MCF 10A (cell line): ENCODE measurements at places on chromosomes 12 and 14. TPM values are rescaled to one million over a fixed set of nuclear protein-coding genes. Genes with fewer than 3 reads are reported as not detected.

- H3K27ac ChIP-seq = no peak overlapping the region
- peaks cover 6% of the 10 kb centered on the region for H3K36me3 ChIP-seq
- H3K4me3 ChIP-seq = no peak overlapping the region
- H3K27me3 ChIP-seq = no peaks in the 10 kb centered on the region
- H3K4me1 ChIP-seq = no peaks in the 10 kb centered on the region
- no peak for DNase-seq
These were observed 89.4 kb downstream of the PAX9 start for GRCh38 chr14:36751106-36751505.

- no peak overlapping the region for H3K4me3 ChIP-seq
- H3K4me1 ChIP-seq = no peaks in the 10 kb centered on the region
- no peak overlapping the region for H3K27ac ChIP-seq
- H3K27me3 ChIP-seq = no peaks in the 10 kb centered on the region
- no peak for DNase-seq
These were observed 79.6 kb downstream of the SLC16A7 start for GRCh38 chr12:59675461-59675860.

DNA sequence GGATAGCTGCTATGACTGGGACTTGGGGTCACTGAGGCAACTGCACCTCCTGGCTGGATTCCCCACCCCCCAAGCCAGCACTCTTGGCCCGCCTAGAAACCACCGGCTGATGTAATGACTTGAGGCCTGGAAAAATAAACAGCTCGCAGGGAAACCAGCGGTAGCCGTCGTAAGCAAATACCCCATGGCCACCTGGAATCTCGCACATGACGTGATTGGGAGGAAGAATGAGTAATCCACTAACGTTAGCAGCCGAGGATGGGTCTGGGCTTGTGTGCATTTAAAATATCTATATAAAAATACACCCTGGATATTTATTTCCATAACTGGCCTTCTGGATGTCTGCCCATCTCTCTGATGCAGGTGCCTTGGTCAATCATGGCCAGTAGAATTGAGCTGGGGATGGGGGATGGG lies 120.1 kb downstream of the SMOC1 start:
- DNase-seq = peak; percentile 100
- peaks cover 6% of the 10 kb centered on the region for H3K36me3 ChIP-seq
- H3K4me3 ChIP-seq = peak overlapping the region; percentile 50
- H3K27me3 ChIP-seq = no peaks in the 10 kb centered on the region
- H3K4me1 ChIP-seq = peaks cover 47% of the 10 kb centered on the region

GRCh38 chr12:79439175-79439825 lies 251.5 kb downstream of the PAWR start:
- DNase-seq = no peak
- H3K27me3 ChIP-seq = no peaks in the 10 kb centered on the region
- H3K4me3 ChIP-seq = no peak overlapping the region
- no peak overlapping the region for H3K27ac ChIP-seq
- H3K36me3 ChIP-seq = no peaks in the 10 kb centered on the region

DNA sequence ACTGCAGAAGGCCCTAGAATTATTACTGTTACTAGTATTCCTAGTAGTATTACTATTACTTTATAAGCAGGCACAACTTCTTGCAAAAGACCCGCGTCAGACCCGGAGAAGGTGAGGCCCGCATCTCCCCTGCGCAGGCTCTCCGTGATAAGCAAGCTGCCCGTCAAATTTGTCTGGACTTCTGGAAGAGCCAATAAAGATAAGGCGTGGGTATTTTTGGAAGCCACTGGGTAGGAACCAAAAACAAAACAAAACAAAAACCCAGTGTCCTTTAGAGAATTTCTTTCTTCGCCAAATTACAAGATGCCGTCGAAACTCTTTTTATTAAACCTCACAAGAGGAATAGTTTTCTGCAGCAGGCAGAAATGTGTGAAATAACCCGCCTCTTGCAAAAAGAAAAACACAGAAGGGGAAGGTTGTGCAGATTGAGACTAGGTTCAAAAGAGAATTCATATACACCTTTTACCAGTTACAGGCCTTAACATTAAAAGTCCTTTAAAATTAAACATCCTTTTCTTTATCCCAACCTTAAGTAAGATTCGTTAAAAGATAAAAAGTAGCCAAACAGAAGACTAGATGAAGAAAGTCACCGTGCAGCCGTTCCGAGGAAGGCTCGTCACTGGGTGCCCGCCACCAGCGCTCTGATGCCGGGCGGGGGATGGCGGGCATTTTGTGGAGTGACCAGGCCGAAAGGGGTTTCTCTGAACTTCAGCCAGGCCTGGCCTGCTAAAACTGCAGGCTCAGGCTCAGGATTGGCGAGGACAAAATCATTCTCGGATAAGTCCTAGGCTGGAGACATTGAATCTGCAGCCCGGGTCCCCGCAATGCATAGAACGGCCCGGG lies 1.6 kb downstream of the TBX5 start:
- H3K27ac ChIP-seq = no peak overlapping the region
- DNase-seq = no peak
- H3K4me3 ChIP-seq = no peak overlapping the region
- no peaks in the 10 kb centered on the region for H3K36me3 ChIP-seq

DNA sequence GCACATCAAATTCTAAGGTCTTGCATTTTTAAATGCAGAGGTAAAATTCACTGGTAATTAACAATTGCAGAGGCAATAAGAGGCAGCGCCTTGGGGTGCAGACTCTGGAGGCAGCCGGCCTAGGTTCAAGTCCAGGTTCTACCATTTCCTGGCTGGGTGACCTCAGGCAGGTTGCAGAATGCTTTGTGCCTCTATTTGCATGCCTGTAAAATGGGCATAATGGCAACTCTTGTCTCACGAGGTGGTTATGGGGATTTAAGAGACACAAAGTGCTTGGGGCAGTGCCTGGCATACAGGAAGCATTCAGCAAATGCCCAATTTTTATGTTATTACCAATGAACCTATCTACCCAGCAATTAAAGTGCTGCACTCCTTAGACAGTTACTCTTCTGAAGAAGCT lies 180.0 kb upstream of the LHX5 start:
- no peak for DNase-seq
- H3K4me1 ChIP-seq = no peaks in the 10 kb centered on the region
- no peaks in the 10 kb centered on the region for H3K36me3 ChIP-seq
- H3K27ac ChIP-seq = no peak overlapping the region

DNA sequence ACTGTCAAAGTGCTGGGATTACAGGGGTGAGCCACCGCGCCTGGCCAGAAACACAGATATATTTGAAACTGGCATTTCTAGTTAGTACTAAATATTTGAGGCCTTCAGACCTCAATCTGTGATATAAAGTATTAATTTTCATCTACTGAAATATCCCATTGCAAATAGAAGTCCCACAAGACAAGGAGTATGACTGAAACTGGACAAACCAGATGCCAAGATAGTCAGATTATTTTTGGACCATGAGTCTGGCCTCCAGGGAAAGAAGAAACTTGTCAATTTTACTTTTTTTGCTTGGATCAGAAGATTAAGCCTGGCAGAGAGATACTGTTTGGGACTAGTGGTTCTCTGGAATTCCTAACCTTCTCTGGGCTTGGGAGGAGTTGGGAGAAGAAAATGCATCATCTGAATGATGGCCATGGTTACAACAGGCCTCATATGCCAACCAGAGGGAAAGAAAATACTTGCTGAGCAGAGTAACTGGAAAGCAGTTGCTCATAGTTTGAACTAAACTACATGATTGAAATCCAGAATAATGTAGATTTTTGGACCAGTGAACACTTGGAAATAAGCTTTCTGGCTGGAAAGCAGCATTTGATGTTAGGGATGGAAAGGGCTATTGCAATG lies 2.9 kb upstream of the SMOC1 start:
- peaks cover 24% of the 10 kb centered on the region for H3K4me1 ChIP-seq
- DNase-seq = no peak
- H3K4me3 ChIP-seq = no peak overlapping the region
- no peaks in the 10 kb centered on the region for H3K27me3 ChIP-seq

- H3K36me3 ChIP-seq = no peaks in the 10 kb centered on the region
- no peak for DNase-seq
- H3K4me3 ChIP-seq = no peak overlapping the region
- H3K4me1 ChIP-seq = no peaks in the 10 kb centered on the region
- H3K27me3 ChIP-seq = peaks cover 15% of the 10 kb centered on the region
These were observed 4.6 kb downstream of the DTX1 start for GRCh38 chr12:113061061-113061694.

- no peak overlapping the region for H3K4me3 ChIP-seq
- DNase-seq = no peak
- H3K36me3 ChIP-seq = no peaks in the 10 kb centered on the region
- H3K27ac ChIP-seq = no peak overlapping the region
- no peaks in the 10 kb centered on the region for H3K27me3 ChIP-seq
These were observed 9.3 kb upstream of the NFYB start for GRCh38 chr12:104147346-104147745.

DNA sequence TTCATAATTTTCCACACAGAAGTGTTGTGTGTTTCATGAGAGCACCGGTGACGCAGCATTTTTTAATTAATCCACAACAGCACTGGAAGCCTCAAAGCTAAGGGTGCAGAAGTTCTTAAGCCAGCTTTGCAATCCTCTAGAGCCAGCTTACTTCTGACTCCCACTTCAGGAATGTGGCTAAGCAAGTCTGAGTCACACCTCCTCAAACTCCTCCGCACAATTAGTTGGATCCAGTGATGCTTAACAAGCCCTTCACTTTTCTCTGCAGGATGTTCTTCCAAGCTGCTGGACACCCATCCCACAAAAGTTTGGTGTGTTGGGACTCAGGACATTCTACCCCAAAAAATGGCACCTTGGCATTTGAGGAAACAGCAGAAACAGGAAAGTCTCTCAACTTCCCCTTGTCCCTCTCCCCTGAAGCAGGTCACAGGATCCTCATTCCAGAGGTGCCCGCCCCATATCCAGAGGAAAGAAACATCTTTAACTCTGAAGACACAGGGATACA lies 210.0 kb downstream of the PPM1H start:
- H3K4me3 ChIP-seq = no peak overlapping the region
- H3K27me3 ChIP-seq = no peaks in the 10 kb centered on the region
- DNase-seq = peak; percentile 97

DNA sequence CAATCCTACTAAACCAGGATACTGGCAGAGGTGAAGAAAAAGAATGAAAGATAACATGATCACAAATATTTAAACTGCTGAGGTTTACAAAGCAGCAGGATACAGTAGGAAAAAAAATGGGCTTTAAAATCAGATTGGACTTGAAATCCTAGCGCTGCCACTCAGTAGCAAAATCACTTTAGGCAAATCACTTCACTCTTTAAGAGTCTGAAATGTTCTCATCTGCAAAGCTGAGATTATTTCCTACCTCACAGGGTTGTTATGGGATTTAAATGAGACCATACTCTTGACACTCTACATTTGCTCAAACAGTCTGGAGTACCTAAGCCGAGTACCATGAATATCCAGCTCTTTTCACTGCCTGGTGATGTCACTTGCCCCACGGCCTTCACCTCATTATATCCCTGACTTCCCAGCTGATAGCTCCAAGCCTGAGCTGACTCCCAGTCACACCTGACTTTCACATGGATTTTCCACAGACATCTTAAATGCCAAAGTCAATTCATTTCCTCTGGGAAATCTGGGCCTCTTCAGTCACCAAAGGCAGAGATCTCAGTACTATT lies 60.2 kb downstream of the UBR7 start:
- no peak overlapping the region for H3K27ac ChIP-seq
- H3K36me3 ChIP-seq = peaks cover 28% of the 10 kb centered on the region
- no peak overlapping the region for H3K4me3 ChIP-seq
- peaks cover 5% of the 10 kb centered on the region for H3K4me1 ChIP-seq
- H3K27me3 ChIP-seq = no peaks in the 10 kb centered on the region
- DNase-seq = no peak

GRCh38 chr12:123389560-123390351 lies 5.8 kb downstream of the KMT5A start:
- peak overlapping the region; percentile 67 for H3K27ac ChIP-seq
- peak overlapping the region; percentile 83 for H3K4me3 ChIP-seq
- peaks cover 21% of the 10 kb centered on the region for H3K4me1 ChIP-seq
- H3K36me3 ChIP-seq = peaks cover 43% of the 10 kb centered on the region
- no peaks in the 10 kb centered on the region for H3K27me3 ChIP-seq
- no peak for DNase-seq

GRCh38 chr14:23621204-23621931 lies 14.8 kb upstream of the DHRS2 start:
- H3K4me3 ChIP-seq = no peak overlapping the region
- H3K27ac ChIP-seq = no peak overlapping the region
- no peak for DNase-seq
- H3K36me3 ChIP-seq = no peaks in the 10 kb centered on the region
- H3K27me3 ChIP-seq = peaks cover 53% of the 10 kb centered on the region

Gene TPI1
- 498 and 549 TPM in 2 replicates for total RNA-seq

Gene INSM2
- 0.09 and 0.10 TPM in 2 replicates for total RNA-seq

Gene KRT81
- total RNA-seq = 2,023 and 2,244 TPM in 2 replicates

Gene ZDHHC22
- not detected in 2 replicates for total RNA-seq
